ENCODE measurements at places on chromosomes 6 and 20.

DNA sequence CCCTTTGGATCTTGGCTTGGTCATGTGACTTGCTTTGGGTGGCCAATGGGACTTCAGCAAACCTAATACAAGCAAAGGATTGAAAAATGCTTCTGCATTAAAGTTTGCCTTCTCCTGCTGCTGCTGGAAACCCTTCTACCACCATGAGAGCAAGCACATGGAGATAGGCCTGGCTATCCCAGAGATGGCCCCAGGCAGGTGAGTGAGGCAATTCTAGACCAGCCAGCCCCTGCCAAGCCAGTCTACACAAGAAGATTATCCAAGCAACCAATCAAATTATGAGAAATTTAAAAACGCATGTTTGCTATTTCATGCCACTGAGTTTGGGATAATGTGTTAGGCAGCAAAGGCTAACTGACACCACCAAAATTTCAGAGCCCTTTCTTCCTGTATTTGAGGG is 274.3 kb downstream of the TFAP2C start:
- no peak for DNase-seq

DNA sequence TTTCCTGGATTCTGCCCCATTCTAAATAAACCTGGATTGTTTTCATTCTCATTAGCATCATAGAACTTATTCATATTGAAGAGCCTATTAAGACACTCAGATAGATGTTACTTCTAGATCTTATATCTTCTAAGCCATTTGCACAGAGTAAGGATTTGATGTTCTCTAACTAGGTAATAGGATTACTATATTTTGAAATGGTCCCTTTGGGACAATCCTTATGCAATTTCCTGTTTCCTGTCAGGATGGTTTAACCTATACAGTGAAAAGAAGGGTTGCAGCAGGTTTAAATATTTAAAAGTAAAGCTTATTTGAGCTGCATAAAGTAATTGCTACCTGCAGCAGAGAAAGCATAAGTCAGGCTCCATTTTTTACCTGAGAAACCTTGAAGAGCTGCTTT is 860.1 kb downstream of the TFAP2A start:
- no peak for DNase-seq

DNA sequence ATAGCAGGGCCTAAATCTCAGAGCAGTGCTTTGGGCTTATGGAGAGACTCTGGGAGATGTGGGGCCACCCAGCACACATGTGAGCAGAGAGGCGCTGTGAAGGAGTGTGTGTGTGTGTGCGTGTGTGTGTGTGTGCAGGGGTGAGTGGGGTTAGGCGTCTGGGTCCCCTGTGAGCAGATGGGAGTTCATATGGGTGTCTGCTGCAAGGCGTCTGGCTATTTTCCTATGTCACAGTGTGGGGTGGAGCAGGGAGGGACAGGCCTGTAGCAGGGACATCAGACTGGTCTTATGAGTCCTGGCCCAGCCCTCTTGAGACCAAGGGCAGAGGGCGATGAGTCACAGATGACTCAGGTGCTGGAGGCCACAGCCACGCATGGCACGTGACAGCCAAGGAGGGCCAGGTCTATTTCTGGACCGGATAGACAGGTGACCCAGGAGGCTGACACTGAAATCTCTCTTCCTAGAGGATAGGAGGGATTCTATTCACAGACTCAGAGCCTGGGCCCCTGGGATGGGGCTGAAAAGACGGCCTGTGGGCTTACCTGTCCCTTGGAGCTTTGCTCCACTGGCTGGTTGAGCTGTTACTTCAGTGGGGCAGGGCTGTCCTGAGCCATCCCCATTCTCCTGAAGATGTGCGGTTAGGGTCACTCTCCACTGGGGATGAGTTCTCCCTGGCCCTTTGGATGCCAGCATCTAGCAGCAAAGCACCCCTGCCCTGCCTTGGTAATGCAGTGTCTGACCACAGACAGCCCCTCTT is 28.9 kb downstream of the VEGFA start:
- no peak for DNase-seq

DNA sequence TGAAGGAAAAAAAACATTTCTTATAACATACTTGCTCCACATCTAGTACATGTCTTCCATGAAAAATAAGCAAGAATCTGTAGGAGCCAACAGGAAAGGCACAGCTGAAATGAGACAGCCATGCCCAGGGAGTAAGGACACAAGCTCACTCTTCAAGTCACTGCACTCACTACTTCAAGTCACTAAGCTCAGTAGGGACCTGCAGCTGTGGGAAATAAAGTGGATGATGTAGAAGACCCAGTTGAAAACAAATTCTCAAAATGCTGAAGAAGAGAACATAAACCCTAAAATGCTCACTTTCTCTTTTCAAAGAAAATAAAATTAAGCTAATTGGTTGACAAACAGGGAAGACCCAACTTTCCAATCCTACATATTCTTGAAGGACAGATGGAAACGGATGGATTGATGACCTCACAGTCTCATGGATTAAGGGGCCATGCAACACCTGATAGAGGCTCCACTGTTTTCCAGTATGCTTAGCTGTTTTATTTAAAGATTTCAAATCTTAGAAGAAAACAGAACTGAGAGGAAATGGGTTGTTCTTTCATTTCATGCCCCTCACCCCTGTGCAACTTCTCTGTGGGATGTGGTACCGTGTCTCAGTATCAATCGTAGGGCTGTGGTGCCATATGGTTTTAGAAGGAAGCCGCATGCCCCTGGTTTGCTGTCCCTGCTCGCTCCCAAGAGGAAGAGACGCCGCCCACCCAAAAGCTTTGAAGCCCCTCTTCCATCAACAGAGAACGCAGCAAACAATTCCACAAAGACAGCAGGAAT is 133.3 kb downstream of the WDR27 start:
- no peak for DNase-seq

DNA sequence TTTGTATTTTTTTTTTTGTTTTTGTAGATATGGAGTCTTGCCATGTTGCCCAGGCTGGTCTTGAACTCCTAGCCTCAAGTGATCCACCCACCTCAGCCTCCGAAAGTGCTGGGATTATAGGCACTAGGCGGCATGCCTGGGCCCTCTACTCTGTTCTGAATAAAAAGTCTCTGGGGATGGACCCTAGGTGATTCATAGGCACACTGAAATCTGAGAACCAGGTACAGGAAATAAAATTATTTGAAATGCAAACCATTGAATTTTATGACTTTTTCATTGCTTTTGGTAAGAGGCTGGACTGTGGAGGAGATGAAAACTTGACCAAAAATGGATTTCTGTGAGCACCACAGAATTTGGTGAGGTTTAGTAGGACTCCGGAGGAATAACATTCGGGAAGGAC is 117.5 kb downstream of the PRIM2 start:
- DNase-seq, result no peak

DNA sequence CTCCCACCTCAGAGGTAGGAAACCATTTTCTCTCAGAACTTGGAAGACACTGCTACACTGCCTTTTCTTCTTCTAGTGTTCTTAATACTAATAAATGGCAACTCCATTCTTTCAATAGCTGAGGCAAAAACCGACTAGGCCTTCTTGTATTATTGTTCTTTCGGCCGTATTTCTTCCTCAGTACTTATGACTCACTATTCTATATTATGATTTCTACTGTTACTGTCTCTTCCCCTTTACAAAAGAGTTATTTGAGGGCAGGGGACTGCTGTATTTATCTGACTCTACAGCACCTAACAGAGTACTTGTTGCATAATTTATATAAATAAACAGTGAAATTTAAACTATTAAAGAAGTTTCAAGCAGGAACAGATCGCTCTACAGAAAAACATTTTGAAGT is 3.1 kb downstream of the DNAAF9 start:
- no peak for DNase-seq

GRCh38 chr6:18211338-18211737 is 53.0 kb downstream of the DEK start:
- DNase-seq, result no peak

- DNase-seq, result no peak
Observed at GRCh38 chr20:32359633-32360332, 1.7 kb downstream of the ASXL1 start.

DNA sequence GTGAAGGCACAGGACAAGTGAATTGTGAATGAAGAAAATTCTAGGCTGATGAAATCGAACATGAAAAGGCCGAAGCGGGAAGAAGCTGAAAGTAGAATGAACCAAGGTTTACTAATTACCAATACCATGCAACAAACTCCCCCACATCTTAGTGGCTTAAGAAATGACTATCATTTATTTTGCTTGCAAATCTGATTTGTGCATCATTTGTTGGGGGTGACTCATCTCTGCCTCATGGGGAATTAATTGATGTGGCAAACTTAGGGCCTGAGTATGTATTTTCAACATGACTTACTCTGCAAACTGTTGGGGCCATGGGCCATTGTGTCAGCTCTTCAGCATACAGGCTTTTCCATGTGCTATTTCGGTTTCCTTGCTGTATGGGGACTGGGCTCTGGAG is 26.8 kb downstream of the PPP1R14C start:
- DNase-seq, result no peak

DNA sequence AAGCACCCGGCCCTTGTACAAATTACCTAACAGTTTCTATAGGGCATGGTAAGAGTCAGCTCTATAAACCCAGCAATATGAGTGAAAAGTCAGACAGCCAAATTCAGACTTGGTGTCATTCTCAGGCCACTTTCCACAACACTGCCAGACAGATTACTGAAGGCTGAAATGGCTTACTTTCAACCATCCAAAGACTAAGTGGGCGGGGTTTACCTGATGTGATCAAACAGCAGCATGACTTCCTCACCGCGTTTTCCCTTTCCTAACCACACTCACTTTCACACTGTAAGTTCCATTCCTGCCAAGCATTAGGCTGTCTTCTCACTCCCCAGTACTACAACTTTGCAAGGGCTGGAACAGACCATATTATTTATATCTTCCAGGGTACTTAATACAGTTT is 85.9 kb downstream of the SMLR1 start:
- no peak for DNase-seq

DNA sequence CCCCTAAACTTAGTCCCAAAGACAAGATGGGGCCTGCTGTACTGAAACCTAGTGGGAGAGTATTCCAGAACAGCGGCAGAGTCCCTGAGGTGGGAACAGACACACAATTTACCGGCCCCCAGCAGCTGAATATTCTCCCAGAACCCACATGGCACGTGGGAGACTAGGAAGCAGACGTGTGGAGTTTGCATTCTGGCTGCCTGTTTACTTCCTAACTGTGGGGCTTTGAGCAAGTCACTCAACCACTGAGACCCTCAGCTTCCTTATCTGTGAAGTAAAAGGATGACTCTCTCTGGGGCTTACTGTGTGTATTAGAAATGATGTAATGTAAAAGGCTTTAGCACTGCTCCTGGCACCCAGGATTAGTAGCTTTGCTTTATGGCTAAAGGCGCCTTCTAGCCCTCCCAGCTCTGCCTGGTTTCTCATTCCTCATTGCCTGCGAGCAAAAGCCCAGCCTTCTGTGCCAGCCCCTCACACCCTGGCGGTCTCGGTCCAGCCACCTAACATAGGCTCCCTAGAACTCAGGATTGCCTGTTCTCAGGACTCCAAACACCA is 353.1 kb downstream of the CDC5L start:
- no peak for DNase-seq

Data from stimulated activated CD4-positive, alpha-beta T cell treated with anti-CD3 and anti-CD28 coated beads, Interleukin-12 subunit alpha, Interleukin-12 subunit beta, amount 100 ng/mL, for 4 hours (primary cell).